ENCODE measurements at places on chromosomes 4 and X.

DNA sequence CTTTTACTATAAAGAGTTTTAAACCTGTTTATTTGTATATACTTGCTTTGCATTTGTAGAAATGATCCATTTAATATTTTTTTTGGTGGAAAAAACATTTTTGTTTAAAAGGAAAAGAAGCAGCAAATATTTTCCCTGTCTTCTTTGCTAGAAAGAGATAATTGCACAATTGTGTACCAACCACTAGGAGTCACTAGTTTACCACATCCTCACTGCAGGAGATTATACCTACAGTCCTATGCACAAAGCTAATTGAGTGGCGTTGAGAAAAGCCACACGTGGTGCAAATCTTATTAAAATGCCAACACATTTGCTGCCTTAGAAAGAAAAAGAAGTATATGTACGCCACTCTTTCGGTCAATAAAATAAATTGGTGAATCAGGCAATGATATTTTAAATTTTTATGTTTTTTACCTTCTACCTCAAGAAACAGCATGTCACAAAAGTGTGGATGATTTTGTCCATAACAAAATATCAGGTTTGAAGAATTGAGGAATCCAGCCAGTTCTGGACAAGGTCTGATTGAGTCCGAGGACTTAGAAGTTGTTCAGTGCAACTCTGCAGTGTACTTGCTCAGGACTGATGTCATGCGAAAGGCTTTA is 102.9 kb downstream of the GRXCR1 start:
- no peak for DNase-seq

- no peak for DNase-seq
Observed at GRCh38 chr4:101286663-101287062, 60.7 kb downstream of the PPP3CA start.

GRCh38 chr4:87919941-87920340 is 55.6 kb upstream of the SPP1 start:
- DNase-seq: no peak

- no peak for DNase-seq
Observed at GRCh38 chr4:158327525-158327924, 117.2 kb downstream of the TMEM144 start.

GRCh38 chr4:123423819-123424218 is 27.2 kb downstream of the SPRY1 start:
- DNase-seq: no peak

- no peak for DNase-seq
Observed at GRCh38 chrX:53483838-53484405, 49.8 kb upstream of the HSD17B10 start.

GRCh38 chr4:15577508-15577907 is 77.6 kb downstream of the FBXL5 start:
- no peak for DNase-seq

- DNase-seq: no peak
Observed at GRCh38 chrX:44267116-44267515, 76.4 kb downstream of the EFHC2 start.

DNA sequence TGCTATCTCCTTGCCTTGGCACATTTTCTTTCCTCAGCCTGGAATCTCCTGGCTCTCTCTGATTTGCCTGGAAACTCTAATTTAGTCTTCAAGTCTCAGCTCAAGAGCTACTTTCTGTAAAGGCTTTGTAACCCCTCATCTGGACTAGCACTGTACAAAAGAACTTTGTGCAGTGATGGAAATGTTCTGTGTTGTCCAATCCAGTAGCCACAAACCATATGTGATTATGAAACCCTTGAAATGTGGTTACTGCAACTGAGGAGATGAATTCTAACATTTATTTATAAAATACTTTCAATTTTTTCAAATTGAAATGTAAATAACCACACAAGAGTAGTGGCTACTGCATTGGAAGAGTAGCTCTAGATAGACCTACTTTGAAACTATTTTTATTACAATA is 66.6 kb upstream of the HS3ST1 start:
- DNase-seq: no peak

DNA sequence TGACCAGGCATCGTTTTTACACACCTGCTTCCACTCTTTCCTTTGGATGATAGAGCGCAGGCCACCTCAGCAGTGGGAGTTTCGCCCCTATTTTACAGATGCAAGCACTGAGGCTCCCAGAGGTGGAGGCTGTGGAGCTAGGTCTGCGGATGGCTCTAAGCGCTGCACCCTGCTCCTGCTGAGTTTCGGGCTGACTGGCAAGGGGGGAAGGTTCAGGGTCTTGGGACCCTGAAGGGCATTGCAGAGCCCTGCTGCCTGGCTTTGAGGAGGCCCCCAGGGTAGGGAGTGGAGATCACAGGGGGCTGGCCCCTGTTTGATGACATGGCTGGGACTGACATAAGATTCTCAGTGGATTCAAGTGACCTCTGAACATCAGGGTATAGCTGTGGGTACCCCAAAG is 62.8 kb upstream of the NKX1-1 start:
- no peak for DNase-seq

- no peak for DNase-seq
Observed at GRCh38 chrX:134580907-134581306, 77.4 kb downstream of the PLAC1 start.

GRCh38 chr4:110514889-110515479 is 39.0 kb downstream of the ENPEP start:
- no peak for DNase-seq

DNA sequence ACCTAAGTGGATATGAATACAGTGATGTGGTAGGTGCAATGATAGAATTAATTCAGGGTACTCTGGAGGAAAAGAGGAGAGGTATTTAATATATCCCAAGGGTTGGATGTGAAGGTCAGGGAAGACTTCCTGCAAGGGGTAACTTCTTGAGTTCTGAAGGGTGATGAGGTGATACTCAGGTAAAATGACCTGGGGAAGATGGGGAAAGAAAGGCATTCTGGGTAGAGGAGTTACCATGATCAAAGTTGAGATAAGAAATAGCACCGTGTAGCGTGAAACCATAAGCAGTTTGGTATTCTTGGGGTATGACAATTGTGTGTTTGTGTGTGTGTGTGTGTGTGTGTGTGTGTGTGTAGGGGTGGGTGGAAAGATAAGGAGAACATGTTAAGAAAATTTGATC is 270.4 kb upstream of the LCORL start:
- no peak for DNase-seq

- DNase-seq: no peak
Observed at GRCh38 chr4:182764642-182765041, 152.5 kb downstream of the DCTD start.

GRCh38 chr4:38195486-38195885 is 235.3 kb downstream of the PTTG2 start:
- DNase-seq: no peak

DNA sequence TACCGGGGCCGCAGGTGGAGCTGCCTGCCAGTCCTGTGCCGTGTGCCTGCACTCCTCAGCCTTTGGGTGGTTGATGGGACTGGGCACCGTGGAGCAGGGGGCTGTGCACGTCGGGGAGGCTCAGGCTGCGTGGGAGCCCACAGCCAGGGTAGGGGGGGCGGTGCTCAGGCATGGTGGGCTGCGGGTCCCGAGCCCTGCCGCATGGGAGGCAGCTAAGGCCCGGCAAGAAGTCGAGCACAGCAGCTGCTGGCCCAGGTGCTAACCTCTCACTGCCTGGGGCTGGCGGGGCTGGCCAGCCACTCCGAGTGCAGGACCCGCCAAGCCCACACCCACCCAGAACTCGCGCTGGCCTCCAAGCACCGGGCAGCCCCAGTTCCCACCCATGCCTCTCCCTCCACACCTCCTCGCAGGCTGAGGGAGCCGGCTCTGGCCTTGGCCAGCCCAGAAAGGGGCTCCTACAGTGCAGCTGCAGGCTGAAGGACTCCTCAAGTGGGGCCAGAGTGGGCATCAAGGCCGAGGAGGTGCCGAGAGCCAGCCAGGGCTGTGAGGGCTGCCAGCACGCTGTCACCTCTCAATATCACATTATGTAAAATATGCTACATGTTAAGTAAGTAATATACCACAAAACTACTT is 104.1 kb downstream of the COX7B2 start:
- no peak for DNase-seq

DNA sequence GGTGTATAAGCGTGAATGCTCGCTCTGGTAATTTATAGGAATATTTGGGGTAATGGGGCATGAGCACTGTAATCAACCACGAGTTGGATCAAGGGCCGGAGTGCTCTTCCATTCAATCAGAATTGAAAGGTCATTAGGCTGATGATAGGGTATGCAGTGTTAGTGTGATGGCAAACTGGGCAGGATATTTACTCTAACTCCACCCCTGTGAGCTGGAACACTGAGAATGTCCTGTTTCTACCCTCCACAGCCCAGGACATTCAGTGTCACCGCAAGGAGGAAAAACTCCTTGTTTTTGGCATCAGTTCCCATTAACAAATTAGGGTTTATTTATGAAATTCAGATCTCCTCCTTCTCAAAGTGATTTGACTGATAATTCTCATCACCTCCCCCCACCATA is 137.8 kb downstream of the HS6ST2 start:
- DNase-seq: no peak

Data from DMS79 (cell line).